ENCODE measurements at places on chromosomes 7 and 10.
A peak's percentile ranks its signal among the peaks of the same experiment; 100 is the strongest.

GRCh38 chr7:34772296-34772938 is 114.4 kb downstream of the NPSR1 start:
- DNase-seq = no peak

DNA sequence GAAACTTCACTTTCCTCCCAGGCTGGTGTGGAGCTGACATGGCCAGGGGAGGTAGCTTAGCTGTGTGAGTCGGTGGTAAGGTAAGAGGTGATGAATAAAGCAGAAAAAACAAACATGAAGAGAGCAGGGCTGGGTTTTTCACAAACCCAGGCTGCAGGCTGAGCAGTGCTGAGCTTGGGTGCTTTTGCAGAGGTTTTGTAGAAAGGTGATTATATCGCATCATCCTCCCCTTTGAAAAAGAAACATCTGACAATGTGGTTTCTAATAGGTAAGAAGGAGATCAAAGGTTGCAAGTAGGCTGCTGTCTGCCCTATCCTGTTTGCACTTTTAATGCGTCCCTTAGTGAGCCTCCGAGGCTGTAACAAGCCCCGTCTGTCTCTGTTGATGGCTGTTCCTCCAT is 69.6 kb upstream of the GRM8 start:
- DNase-seq = peak; percentile 64

DNA sequence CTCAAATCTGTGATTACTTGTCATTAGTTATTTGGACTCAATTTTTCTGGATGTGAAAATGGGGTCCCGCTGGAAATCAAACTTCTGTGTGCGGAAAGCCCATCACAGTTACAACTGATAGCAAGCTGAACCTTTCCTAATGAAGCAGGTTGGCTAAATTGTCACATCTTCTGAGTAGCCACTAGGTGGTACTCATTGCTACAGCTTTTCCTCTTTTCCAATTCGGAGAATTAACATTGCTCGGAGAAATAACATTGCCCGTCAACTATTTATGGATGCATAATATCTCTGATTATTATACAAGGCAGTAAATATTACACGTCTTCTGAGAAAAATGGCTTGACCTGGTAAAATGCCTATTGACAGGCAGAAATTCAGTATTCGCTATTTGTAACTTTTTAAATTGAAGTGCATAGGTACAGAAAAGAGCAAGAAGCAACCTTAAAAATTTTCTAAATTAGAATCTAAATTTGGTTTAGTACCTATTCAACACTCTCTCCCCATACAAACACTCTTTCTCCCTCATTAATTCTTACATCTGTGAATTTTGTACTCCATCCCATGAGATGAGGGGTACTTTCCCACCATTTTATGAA is 17.3 kb upstream of the BLOC1S2 start:
- no peak for DNase-seq

DNA sequence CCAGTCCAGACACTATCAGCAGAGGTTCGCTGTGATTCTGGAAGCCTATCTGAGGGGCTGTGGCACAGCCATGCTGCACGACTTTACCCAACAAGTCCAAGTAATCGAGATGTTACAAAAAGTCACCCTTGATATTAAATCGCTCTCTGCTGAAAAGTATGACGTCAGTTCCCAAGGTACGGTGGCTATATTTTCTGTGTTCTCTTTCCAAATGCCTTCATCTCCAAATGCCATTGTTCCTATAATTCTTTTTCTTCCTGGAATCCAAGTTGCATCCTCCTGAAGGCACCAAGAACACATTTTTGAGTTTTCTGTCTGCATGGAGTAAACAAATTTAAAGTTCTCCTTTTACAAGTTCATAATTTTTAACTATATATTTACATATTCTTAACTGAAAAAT is 7.7 kb downstream of the PIK3CG start:
- DNase-seq = no peak

GRCh38 chr7:47454069-47454973 is 127.6 kb downstream of the TNS3 start:
- no peak for DNase-seq

- DNase-seq = no peak
These were observed 1101.7 kb upstream of the GHITM start for GRCh38 chr10:83037653-83038052.

- no peak for DNase-seq
These were observed 1.6 kb downstream of the NCOA4 start for GRCh38 chr10:46028584-46029460.

GRCh38 chr7:14786314-14786895 is 116.1 kb downstream of the DGKB start:
- DNase-seq = no peak

DNA sequence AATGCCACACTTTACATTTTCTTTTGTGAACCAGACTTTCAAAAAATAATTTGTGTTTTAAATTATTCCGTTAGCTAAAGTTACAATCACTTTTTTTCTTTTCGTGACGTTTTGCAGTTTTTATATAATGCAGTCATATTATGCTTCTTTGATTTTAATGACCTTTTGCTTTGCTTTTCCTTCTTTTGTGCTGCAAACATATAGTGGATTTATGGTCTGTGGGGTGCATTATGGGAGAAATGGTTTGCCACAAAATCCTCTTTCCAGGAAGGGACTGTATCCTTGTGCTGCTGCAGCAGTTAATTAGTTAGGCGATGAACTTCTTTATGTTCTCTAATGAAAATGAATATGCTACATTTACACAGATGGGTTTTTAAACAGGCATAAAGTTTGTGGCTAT is 117.4 kb downstream of the MAPK8 start:
- no peak for DNase-seq
